AG20443 (cell line): ENCODE measurements at places on chromosomes 3 and 15.
A peak's percentile ranks its signal among the peaks of the same experiment; 100 is the strongest.

- DNase-seq, result no peak
Observed at GRCh38 chr3:158663246-158663645, 9.2 kb downstream of the LXN start.

DNA sequence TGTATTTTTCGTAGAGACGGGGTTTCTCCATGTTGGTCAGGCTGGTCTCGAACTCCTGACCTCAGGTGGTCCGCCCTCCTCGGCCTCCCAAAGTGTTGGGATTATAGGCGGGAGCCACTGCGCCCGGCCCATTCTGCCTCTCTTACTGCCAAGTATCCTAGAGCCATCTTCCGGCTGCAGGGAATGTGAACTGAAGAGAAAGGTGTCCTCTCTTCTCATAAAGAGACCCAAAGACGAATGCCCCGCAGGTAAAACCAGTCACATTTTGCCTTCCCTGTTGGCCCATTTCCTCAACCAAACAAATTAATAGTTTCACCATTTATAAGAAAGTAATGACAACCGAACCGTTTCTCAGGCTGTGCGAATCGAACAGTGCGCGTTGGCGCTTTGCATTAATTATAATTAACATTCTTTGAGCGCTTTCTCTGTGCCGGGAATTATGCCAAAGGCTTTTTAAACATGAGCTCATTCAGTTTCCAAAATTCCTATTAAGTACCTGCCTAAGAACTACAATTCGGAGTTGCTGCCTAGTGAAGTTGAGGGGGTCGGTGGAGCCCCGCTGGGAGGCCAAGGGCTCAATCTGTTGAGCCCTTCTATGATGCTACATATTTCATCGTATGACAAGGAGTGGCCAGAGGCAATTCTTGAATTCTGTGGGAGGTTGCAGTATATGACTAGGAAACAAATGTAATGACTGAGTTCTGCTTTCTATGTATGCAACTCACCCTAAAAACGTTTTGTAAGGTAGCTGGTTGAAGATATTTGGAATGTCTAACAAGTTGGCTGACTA is 819 bp upstream of the RPL24 start:
- no peak for DNase-seq

GRCh38 chr3:100067589-100067988 is 46.7 kb downstream of the FILIP1L start:
- DNase-seq, result no peak

DNA sequence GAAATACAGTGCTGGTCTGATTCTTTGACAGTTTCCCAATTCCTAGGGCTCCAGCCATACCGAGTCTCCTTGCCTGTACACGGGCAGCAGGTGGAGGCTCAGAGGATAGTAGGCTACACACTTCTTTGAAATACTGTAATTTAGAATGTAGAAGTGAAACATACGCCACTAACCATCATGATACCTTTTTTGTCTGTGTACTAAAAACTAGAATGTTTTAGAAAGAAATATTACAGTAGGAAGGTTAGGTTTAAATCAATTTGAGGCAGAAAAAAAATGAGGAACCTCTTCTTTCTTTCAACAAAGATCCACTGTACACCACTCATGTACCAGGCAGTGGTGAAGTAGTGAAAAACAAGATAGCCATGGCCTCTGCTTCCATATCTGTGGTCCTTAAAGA is 354.7 kb downstream of the MCTP2 start:
- no peak for DNase-seq

GRCh38 chr3:141407047-141407446 is 38.7 kb downstream of the ZBTB38 start:
- peak; percentile 70 for DNase-seq

DNA sequence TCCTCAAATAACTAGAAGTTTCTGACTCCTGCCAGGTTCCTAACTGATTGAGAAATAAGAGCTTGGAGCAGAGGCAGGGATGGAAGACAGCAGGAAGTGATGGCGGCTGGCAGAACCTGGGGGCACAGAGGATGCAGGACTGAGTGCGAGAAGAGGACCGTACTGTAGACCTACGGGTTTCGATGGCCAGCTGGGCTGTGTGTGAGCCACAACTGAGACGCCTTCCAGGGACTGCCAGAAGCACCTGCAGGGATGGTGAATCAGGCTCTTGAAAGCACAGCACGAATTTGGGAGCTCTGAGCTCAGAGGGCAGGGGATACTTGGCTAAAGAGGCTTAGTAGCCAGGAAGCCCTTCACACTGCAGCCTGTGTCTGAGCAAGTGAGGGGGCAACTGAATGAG is 165.6 kb downstream of the ABHD5 start:
- DNase-seq, result no peak

GRCh38 chr3:1082108-1082507 is 10.7 kb upstream of the CNTN6 start:
- DNase-seq, result peak; percentile 14

DNA sequence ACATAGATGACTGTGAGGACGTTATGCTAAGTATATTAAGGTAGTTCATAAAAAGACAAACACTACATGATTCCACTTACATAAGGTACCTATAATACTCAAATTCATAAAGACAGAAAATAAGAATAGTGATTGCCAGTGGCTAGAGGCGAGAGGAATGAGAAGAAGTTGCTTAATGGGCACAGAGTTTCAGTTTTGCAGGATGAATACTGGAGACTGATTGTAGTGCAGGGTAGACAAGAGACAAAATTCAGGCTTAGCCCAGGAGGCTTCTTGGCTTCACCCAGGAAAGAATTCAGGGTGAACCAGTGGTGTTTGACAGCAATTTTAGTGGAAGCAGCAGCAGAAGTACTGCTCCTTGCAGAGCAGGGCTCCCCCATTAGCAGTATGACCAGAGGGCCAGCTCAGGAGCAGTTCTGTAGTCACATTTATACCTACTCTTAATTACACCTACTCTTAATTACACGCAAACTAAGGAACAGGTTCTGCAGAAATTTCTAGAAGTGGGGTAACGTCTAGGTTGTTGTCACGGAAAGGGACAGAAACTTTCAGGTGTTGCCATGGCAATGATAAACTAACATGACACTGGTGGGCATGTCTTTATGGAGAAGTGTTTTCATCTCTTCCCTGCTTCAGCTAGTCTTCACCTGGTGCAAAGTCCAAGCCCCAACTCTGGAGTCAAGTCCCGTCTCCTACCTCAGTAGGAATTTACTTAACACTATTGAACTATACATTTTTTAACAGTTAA is 55.2 kb downstream of the TBL1XR1 start:
- no peak for DNase-seq

DNA sequence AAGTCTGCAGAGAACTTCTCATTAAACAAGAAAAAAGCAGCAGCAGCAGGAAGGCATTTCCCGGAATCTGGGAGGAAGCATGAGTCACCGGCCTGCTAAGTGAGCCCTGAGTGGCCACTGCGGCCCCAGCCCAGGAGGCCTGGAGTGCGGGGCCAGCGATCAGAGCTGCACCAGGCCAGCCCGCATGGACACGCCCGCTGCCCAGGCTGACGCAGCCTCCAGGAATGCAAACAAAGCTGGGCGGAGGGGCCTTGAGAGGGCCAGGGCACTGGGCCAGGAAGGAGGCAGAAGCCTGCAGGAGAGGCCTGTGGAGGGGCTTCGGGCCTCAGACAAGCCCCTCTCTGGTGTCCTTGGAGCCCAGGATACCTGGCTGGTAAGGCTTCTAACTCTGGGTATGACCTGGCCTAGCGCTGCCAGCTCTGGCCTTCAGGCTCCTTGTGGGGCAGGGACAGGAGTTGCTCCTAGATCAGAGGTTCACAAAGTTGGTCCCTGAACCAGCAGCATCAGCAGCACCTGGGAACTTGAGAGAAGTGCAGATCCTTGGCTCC is 101.2 kb downstream of the SMAD6 start:
- peak; percentile 99 for DNase-seq

DNA sequence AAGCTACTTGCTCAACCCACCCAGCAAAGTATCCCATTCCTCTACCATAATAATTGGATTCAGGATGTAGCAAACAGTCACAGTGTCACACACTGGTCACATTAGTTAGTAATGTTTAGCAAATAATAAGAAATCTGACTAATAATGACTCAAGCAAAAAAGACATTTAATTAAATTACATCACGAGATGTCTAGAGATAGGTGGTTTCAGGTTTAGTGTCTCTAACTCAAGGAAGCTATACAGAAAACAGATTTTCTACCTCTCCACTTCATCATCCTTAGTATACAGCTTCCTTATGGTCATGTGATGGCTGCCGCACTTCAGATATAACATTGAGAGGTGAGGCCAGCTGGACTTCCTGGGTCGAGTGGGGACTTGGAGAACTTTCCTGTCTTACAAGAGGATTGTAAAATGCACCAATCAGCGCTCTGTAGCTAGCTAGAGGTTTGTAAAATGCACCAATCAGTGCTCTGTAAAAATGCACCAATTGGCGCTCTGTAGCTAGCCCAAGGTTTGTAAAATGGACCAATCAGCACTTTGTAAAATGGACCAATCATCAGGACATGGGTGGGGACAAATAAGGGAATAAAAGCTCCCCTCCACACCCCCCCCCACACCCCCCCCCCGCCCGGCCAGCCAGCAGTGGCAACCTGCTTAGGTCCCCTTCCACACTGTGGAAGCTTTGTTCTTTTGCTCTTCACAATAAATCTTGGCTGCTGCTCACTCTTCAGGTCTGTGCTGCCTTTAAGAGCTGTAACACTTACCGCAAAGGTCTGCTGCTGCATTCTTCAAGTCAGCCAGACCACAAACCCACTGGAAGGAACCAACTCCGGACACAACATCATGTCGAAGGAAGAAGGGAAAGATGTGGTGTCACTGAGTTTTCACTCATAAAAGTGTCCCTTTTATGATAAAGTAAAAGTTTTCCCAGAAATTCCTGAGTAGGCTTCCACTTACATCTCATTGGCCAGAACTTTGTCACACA is 24.9 kb upstream of the ARPIN start:
- no peak for DNase-seq

GRCh38 chr3:160554980-160555379 is 10.4 kb downstream of the KPNA4 start:
- no peak for DNase-seq

GRCh38 chr3:131775650-131776049 is 259.2 kb downstream of the CPNE4 start:
- no peak for DNase-seq

- DNase-seq, result peak; percentile 13
Observed at GRCh38 chr3:24513463-24513862, 18.8 kb upstream of the THRB start.

DNA sequence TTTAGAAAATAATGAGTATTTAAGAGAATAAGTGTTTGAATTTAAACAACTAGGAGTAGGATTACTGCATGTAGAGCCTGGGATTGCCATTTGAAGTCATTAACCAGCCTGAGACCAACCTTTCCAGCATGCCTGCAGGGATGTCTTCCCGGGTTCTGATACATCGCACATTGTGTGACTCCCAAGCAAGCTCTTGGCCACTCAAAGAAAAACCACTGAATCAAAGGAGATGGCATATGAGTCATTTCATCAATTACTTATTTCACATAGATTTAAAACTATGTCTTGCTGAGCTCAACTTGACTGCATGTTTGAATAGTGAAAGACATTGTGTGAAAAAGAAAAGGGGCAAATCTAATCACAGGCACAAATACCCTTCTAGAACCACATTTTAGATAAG is 15.0 kb upstream of the THBS1 start:
- no peak for DNase-seq

GRCh38 chr3:100396967-100397366 is 3.9 kb downstream of the TOMM70 start:
- DNase-seq, result no peak

- DNase-seq, result no peak
Observed at GRCh38 chr3:156620901-156621300, 53.5 kb upstream of the TIPARP start.

- no peak for DNase-seq
Observed at GRCh38 chr3:132879656-132880055, 157.4 kb upstream of the NPHP3 start.

- no peak for DNase-seq
Observed at GRCh38 chr3:117234331-117234730, 524.8 kb downstream of the TUSC7 start.

GRCh38 chr3:112979244-112979832 is 4.4 kb upstream of the CD200R1 start:
- peak; percentile 19 for DNase-seq

GRCh38 chr3:4978966-4979427 is 240 bp upstream of the BHLHE40 start:
- peak; percentile 86 for DNase-seq

GRCh38 chr3:124156866-124157712 is 165.2 kb upstream of the ROPN1 start:
- DNase-seq, result no peak

DNA sequence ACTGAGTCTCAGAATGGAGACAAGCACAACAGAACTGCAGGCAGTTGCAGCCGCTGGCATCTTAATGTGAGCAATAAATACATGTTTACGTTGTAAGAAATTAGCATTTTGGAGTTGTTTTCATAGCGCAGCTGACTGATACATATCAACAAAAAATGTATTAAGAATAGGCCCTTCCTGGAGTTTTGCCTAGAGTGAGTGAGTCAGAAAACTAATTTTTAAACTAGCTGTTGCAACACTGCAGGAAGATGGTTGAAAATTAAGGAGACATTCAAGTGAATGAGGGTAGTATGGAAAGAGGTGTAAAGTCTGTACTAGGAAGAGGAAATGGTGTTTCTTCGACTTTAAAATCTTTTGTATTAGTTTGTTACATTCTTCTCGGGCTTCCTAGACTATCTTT is 39.6 kb upstream of the TIMP4 start:
- DNase-seq, result peak; percentile 36

- no peak for DNase-seq
Observed at GRCh38 chr3:26588931-26589330, 33.6 kb upstream of the LRRC3B start.

- DNase-seq, result no peak
Observed at GRCh38 chr3:55469957-55470526, 17.1 kb downstream of the WNT5A start.

DNA sequence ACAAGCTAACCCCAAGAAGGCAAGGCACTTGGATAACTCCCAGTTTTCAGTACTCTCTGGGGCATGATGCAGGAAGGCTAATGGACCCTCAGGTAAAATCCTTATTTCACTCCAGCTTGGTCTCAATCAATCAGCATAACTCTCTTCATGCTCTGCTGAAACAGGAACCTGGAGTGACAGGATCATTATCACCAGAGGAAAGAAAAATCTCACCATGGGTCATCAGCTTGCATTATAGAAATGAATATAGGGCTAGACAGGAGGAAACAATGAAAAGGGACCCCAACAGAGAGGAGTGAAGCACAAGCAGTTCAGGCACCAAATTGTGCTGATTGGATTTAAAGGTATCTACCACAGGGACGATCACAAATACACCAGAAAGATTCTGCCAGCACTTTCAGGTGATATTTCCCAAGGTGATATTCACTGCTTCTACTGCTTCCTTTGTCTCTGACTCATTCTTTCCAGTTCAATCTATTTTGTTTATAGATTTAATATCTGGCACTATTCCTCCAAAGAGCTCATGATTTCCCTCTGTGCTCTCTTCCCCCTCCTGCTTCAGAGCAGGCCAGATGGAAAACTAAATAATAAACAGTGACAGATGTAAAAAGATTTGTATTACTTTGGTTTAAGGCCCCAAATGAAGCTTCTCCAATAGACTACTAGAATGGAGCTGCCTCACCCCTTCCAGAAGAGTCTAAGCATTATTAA is 22.9 kb upstream of the THUMPD3 start:
- no peak for DNase-seq

DNA sequence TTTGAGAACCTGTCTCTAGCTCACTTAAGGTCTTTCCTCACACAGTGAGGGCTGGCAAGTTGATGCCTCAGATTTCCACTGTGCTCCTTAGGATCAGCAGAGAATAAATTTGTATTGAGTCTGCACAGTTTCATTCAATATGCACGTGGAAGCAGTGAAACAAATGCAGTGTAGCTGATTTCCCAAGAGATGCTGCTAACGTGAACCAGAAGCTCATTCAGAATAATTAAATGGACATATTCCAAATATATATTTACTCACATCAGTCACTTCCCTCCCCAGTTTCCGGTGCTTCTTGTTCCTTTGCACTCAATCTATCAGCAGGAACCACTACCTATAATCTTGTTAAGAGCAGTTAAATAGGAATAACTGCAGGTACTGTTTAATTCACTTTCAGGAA is 86.1 kb downstream of the UNC13C start:
- DNase-seq, result no peak
